ELF-1 (cell line): ENCODE measurements at places on chromosomes 5 and 9.
A peak's percentile ranks its signal among the peaks of the same experiment; 100 is the strongest.

- no peak for DNase-seq
These were observed 1849.2 kb upstream of the C9orf72 start for GRCh38 chr9:29422438-29422837.

GRCh38 chr9:130156672-130157071, 15.5 kb upstream of the NCS1 start:
- DNase-seq, result no peak

- no peak for DNase-seq
These were observed 186.2 kb downstream of the GABBR2 start for GRCh38 chr9:98522487-98522886.

GRCh38 chr9:115137526-115137925, 19.6 kb upstream of the TNC start:
- no peak for DNase-seq

DNA sequence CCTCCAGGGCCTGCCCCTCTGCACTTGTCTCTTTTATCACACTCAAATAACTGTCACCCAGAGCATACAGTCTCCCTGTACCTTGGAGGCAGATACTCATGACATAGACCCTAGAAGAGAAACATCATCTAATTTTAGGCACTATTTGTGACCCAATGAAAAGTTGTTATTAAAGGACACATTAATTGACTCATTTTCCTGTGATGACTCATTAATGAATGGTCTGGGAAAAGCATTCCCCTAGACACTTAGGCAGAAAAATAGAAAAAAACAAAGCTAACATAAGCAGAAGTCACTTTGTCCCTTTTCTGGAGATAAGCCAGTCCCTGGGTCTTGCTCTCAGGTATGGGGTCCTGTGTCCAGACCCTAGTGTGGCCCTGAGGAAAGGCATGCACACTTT, 15.0 kb downstream of the TRPC7 start:
- no peak for DNase-seq

DNA sequence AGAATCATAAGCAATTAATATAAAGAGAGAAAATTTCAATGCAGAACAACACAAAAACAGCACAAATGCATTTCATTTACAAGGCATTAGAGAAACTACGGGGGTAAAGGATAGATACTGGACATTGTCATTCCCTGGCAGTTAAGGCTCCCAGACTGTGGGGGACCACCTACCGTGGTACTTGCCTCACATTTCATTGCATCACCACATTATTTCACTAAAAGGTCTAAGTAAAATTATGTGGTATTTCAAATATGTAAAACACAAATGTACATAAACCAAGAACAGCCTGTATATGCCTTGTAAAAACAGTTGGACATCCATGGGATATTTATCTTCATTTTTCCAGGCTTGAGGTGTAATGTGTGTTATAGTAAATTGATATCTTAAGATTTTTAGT, 571.2 kb upstream of the ZNF462 start:
- DNase-seq, result no peak

DNA sequence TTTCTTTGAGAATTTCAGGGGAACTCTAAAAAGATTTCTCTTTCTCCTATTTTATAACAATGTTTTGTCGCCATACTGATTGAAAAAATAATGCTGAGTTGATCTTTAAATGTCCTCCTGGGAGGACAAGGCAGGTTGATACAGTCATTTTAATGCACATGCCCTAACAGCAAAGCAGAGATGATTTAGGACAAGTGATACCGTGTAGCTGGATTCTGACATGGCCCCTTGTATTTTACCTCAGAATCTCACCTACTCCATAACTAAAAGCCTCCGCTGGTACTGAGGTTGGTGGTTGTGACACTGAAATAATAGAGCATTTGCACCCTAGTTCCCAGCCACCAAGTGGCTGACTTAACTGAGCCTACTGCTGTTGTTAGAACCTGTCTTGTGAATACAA, 811 bp upstream of the LRRTM2 start:
- DNase-seq, result no peak

GRCh38 chr5:67234671-67235176, 38.1 kb upstream of the CD180 start:
- DNase-seq, result no peak

DNA sequence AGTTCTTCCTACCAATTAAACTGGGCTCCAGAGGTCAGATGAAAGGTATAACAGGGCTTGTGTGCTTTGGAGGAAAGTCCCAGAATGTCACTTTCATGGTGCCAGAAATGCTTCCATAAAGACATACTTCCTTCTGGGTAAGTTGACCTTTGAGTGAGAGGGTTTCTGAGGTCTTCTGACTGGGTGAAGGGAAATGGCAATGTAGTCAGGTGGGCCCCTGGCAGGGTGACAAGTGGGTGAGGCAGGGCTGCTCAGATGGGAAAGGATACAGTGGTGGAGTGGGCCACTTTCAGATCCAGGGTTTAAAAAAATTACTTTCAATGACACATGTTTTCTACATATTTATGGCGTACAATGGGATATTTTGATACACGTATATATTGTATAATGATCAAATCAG, 136.5 kb upstream of the PITX1 start:
- DNase-seq, result no peak

- DNase-seq, result no peak
These were observed 90.4 kb upstream of the ANKRD55 start for GRCh38 chr5:56323505-56323904.

- DNase-seq, result peak; percentile 63
These were observed 22.8 kb downstream of the SARDH start for GRCh38 chr9:133715295-133715865.

DNA sequence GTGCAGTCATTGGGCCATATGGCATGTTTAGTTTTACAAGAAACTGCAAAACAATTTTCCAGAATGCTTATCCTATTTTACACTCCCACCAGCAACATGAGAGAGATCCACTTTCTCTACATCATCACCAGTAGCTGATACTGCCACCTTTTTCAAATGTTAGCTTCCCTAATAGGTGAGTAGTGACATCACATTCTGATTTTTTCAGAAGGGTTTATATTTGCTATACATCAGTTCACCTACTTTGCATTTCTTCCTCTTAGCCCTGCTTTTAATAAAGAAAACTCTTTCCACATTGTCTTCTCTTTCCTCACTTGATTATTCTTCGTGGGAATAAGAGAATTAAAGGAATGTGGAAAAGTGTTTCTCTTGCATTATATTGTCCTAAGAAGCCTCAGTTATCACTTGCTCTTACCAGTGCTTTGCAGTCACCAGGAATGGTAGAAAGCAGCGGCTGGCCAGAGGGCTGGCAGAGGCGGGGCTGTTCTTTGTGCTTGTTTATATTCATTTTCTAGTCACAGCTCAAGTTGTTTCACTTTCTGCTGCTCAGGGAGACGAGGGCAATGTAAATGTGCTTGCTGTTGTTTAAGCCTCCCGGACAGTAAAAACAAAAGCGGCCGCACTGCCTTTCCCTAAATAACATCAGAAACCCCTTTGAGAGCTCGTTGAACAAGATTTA, 164.8 kb downstream of the HSD17B3 start:
- DNase-seq, result peak; percentile 81

DNA sequence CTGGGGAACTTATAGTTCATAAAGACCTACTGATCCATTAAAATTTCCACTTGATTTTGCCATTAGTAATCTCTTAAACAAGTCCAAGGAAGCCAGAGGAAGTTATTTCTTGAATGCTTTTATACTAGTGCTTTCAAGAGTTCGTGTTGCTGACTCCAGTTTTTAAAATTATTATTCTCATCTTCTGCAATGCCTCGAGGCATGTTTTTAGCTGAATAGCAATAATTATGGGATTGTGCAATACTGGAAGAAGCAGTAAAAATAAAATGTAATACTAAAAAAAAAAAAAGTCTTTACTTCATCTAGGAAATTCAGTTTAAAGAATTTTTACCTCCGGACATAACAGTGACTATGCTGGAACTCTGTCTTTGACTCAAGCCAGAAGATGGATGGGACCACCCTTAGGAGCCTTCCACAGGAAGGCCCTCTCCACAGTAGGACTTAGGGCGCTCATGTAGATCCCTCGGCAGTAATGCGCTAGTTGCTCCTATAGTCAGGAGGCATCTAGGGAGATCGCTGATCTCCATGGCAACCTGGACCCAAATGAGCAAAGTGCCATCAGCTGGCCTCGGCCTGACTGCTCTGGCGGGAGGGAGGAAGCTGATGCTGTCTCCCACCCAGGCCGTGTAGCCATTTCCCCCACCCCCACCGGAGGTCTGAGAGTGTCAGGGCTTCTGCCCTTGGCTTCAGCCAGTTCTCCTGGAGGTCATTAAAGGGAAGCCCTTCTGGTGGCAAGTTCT, 56.7 kb downstream of the DAPK1 start:
- no peak for DNase-seq

DNA sequence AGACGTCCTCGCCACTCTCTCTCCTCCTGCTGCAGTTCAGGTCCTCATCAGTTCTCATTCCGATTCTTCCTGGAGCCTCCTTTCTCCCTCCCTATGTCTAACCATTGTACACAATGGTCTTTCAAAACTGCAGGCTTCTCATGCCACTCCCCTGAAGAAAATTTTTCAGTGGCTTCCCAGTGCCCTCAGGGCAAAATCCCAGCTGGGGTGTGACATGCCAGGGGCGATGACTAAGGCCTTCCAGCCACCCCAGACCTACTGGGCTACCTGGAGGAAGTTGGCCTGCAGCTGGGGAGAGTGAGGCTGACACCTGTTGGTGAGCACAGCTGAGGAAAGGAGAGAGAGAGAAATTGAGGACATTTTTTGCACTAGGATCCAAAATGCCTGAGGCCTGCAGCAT, 65.2 kb downstream of the SREK1 start:
- DNase-seq, result peak; percentile 74

GRCh38 chr9:9522406-9522805, 1090.4 kb downstream of the PTPRD start:
- no peak for DNase-seq

DNA sequence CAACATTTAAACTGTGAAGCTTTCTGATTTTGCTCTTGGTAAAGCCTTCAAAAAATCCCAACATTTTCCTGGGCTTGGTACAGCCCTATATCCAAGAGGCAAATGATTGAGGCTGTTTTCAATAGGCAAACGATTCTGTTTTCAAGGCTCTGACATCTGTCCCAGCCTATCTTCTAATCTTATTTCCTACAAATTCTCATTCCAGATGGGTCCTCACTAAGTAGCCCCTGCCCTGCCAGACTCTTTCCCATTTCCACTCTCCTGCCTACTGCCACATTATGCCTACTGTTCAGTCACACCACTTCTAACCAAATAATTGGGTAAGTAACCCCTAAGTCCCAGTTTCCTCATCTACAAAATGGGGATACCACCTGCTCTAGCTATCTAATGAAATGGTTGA, 3.5 kb downstream of the GBA2 start:
- no peak for DNase-seq
